Central memory CD4-positive, alpha-beta T cell (primary cell): ENCODE measurements at places on chromosomes 7 and 10.

DNA sequence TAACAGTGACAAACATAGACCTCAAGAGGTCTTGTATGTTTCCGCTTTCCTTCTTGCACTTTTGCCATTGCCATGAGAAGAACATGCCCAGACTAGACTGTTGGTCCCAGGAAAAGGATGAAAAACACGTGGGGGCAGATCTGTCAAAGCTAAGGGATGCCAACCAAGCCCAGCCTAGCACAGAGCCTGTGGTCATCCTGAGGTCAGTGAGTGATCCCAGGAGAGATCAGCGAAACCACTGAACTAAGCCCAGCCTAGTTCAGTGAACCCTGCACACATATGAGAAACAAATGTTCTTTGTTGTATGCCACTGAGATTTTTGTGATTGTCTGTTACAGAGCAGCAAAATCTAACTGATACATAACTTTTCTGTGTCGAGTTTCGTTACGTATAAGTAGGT, 718.8 kb downstream of the MAGI2 start:
- no peak for DNase-seq

GRCh38 chr10:24428410-24428782, 219.5 kb downstream of the KIAA1217 start:
- no peak for DNase-seq

GRCh38 chr7:27918503-27918902, 178.5 kb downstream of the TAX1BP1 start:
- no peak for DNase-seq

DNA sequence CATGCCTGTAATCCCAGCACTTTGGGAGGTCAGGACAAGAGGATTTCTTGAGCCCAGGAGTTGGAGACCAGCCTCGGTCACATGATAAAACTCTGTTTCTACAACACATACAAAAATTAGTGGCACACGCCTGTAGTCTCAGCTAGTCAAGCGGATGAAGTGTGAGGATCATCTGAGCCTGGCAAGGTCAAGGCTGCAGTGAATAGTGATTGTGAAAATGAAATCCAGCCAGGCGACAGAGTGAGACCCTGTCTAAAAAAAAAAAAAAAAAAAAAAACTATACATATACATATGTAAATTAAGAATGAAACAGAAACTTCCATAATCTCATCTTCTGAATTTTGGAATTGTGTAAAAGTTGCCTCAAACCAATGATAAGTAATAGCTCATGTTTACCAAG, 18.2 kb upstream of the FAM170B start:
- no peak for DNase-seq

- no peak for DNase-seq
Observed at GRCh38 chr10:105063796-105064195, 422.7 kb downstream of the SORCS3 start.

- no peak for DNase-seq
Observed at GRCh38 chr10:118564652-118565051, 30.8 kb downstream of the PRLHR start.

GRCh38 chr7:30727061-30727945, 24.6 kb upstream of the INMT start:
- peak; percentile 81 for DNase-seq

GRCh38 chr10:78794736-78795455, 273.9 kb upstream of the ZMIZ1 start:
- DNase-seq: no peak

GRCh38 chr10:91901784-91902677, 7.3 kb downstream of the FGFBP3 start:
- peak; percentile 26 for DNase-seq

- DNase-seq: no peak
Observed at GRCh38 chr10:47383261-47384147, 589 bp downstream of the ZNF488 start.

DNA sequence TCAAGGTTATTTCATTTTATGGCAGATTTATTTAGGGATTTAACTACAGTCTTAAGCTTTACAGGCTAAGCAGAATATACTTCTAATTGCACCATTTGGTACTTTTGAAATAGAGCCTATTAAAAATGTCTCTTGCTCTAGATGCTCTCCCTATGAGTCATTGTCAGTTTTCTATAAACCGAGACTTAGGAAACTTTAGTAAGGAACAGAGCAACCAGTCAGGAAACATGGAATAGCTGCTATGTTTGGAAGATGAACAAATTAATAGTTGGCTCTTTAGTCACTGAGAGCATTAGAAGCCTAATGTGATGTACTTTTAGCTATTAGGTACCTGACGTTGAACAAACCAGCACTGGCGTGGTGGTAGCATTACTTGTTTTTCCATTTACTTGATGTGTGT, 35.3 kb downstream of the INPP5F start:
- DNase-seq: no peak

- no peak for DNase-seq
Observed at GRCh38 chr10:3853547-3854303, 68.7 kb upstream of the KLF6 start.

GRCh38 chr10:62047228-62047892, 145.9 kb downstream of the ARID5B start:
- DNase-seq: no peak
